ENCODE measurements at places on chromosomes 1 and 21. TPM values are rescaled to one million over a fixed set of nuclear protein-coding genes. Genes with fewer than 3 reads are reported as not detected.
A peak's percentile ranks its signal among the peaks of the same experiment; 100 is the strongest.

GRCh38 chr1:201282931-201283829 lies at the start of gene PKP1:
PKP1 (plus strand) TSS chr1:201283506; CDS start chr1:201283703, 197 bp downstream.
- ATAC-seq, result peak; percentile 56

- ATAC-seq, result no peak
Measured at GRCh38 chr1:110951161-110951560, 12.6 kb downstream of the LRIF1 start.

DNA sequence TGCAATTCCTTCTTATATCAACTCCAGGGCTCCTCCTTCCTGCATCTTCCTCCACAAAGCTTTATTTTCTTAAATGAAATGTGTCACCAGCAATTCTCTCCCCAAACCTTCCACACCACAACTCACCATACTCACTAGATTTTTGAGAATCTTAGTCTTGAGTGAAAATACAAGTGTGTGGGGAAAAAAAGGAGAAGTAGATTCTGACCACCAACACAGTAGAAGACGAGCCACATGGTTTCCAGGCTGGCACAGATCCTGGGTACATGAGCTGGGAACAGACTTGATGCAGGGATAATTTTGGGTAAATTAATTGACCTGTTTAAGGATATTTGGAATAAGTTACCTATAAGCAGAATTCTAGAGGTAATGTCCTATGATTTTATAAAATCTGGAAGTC lies 72.8 kb upstream of the KCNJ15 start:
- no peak for ATAC-seq

DNA sequence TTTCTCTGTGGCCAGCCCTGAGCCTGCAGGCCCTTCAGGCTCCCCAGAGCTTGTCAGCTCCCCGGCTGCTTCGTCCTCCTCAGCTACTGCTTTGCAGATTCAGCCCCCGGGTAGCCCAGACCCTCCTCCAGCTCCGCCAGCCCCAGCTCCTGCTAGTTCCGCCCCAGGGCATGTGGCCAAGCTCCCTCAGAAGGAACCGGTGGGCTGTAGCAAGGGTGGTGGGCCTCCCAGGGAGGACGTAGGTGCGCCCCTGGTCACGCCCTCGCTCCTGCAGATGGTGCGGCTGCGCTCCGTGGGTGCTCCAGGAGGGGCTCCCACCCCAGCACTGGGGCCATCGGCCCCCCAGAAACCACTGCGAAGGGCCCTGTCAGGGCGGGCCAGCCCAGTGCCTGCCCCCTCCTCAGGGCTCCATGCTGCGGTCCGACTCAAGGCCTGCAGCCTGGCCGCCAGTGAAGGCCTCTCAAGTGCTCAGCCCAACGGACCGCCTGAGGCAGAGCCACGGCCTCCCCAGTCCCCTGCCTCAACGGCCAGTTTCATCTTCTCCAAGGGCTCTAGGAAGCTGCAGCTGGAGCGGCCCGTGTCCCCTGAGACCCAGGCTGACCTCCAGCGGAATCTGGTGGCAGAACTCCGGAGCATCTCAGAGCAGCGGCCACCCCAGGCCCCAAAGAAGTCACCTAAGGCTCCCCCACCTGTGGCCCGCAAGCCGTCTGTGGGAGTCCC lies 45.4 kb downstream of the YARS1 start:
- ATAC-seq, result no peak

DNA sequence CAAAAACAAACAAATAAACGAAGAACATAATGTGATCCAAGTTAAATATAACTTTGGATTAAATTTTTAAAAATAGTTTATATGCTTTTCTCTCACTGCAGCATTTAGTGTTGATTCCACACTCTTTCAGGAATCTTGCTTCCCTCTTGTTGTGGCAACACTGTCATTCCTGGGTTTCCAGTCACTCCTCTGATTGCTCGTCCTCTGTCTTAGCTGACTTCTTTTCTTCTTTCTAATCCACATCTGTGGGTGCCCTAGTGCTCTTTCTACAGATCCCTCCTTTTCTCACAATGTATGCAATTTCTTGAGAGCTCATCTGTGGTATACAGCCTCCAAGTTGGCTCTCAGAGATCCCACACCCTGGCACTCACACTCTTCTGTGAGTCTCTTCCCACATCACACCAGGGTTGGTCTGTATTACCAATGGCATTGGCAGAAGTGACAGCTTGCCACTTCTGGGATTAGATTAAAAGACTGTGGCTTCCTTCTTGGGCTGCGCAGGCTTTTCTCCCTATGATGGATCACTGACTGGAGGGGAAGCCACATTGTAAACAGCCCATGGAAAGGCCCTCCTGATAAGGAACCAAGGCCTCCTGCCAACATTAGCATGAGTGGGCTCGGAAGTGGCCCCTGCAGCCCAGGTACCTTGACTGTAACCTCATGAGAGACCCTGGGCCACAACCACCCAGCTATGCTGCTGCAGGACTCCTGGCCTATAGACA lies 11.5 kb upstream of the MYOC start:
- no peak for ATAC-seq

DNA sequence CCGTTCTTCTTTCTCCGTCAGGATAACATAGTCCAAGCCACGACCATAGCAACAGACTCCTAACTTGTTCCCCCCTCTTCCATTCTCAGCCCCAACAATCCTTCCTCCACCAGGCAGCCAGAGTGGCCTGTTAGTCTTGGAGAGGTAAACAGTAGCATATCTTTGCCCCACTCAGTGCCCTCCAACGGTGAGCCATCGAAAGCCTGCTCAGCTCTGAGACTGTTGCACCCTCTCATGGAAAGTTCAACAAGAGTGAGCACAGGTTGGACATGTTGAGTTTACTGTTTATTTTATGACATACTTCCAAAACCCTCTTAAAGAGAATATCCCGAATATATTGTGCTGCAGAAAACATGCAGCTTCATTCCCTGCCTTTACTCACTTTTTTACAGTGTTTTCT lies 30.1 kb upstream of the BACE2 start:
- no peak for ATAC-seq

DNA sequence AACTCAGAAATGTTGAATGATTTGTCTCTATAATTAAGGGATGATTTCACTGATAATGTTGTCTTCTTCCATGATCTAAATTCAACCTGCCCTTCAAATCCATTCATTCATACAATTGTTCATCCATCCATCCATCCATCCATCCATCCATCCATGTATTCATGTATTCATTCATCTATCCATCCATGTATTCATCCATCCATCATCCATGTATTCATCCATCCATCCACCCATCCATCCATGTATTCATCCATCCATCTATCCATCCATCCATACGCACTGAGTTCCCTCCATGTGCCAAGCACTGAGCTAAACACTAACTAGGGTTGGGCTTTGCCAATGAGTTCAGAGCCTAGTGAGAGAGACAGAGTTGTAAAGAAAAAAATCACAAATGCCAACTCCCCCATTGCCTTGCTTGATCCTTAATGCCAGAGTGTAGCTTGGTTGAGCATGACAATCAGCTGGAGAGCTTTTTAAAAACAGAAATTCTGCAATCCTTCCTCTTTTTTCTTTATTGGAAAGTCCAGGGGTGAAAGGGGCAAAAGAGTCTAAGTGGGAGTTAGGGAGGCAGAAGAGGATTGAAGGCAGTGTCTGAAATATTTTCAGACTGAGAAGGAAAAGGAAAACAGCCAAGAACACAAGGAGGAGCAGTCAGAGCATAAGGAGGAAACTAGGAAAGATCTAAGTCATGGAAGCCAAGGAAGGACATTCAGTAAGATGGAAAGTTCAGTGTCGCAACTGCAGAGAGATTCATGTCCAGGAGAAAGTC lies 92.4 kb upstream of the ERG start:
- no peak for ATAC-seq

DNA sequence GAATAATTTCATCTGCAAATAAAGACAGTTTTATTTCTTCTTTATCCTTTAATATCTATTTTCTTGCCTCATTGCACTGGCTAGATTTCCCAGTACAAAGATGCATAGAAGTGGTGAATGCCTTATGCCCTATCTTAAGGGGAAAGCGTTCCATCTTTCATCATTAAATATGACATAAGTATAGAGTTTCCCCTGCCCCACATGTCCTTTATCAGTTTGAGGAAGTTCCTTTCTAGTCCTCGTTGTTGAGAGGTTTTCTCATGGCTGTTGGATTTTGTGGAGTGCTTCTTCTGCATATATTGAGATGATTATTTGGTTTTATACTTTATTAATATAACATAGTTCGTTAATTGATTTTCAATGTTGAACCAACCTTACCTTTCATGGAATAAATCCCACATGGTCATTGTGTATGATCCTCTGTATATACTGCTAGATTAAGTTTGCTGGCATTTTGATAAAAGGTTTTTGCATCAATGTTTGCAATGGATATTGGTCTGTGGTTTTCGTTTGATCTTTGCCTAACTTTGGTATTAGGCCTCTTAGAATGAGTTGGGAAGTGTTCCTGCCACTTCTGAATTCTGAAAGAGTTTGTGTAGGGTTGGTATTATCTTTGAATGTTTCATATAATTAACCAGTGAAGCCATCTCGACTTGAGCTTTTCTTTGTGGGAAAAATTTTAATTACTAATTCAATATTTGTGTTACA lies 15.6 kb downstream of the PRKACB start:
- ATAC-seq, result no peak

GRCh38 chr1:5873556-5873955 lies 118.7 kb downstream of the NPHP4 start:
- ATAC-seq, result no peak

DNA sequence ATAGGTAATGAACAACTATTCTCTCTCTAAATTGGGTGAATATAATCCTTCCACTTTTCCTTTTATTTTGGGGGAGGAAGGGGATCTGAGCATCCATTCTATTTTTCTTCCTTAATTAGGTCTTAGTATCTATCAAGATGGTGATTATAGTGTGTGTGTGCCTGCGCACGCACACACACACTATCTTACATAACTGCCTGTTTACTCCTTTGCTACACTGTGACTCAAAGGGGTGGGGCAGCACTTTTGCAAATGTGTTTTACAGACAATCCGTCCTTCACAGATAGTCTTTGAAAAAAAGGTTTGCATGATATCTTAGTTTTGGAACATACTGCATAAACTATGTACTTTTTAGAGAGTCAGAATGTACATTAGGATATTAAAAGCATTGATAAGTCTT lies 191.5 kb downstream of the SDCCAG8 start:
- no peak for ATAC-seq

- ATAC-seq, result no peak
Measured at GRCh38 chr1:1060281-1061000, 13.7 kb downstream of the RNF223 start.

DNA sequence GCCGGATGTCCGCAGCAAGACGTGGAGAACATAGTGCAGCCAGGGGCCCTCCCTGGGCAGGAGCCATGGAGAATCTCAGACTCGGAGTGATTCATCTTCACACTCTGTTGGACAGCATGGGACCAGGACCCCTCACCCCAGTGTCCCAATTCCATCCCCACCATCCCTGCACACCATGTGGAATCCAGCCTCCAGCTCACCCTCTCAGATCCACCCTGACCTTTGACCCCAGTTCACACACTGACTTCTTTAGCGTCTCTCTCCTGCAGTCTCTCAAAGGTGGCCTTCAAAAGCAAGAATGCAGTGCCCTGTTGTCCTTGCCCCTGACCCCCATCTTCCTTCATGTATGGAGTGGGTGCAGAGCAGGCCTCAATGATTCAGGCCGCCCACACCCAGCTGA lies 2.1 kb upstream of the TNNI1 start:
- ATAC-seq, result no peak

DNA sequence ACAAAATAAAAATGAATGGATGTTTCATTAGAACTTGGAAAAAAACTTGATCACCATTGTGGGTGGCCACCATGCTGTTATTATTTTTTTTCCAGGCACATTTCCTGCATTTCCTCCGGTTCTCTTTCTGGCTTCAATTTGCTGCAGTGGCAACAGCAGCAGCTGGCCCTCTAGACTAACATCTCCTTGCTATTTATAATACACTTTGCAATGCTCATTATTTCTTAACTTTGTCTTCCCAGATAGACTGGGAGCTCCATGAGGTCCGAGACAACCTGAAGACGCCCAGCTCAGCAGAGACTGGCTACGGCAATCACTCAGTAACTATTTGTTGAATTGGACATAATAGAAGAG lies 53.4 kb upstream of the ATP5PO start:
- ATAC-seq, result no peak

DNA sequence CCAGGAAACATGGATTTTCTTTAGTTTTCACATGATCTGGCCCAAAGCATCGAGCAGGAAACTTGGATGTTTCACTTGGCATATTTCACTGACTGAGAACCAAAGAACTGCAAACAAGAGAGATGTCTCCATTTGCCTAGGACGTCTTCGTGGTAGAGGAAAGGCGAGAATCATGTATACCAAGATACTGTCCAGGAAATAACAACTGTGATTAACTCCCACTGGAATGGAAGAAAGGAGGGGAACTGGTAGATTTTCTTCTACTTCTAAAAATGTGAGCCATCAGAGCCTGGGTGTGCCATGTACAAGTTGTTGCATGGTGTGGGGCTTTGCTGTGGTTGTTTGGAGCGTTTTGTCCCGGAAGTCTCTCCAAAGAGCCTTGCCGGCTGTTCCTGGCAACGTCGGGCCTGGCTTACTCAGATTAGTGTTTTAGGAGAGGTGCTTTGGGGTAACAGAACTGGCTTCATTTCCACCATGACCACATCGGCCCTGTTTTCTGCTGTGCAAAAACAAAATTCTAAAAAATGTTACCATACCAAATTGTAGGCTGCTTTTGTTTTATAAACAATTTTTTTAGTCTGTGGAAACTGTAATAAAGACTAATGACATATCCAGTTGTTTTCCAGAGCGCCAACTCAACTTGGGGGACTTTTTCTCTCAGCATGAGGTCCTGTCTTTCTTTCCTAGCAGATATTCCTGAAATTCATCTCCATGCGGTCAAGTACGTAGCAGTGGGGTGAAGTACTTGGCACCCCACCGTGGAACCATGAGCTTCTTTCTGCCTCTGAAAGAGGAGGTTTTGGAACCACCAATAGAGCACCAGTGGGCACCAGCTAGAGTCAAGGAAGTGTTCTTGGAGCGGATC lies 118.3 kb downstream of the TM2D1 start:
- no peak for ATAC-seq

DNA sequence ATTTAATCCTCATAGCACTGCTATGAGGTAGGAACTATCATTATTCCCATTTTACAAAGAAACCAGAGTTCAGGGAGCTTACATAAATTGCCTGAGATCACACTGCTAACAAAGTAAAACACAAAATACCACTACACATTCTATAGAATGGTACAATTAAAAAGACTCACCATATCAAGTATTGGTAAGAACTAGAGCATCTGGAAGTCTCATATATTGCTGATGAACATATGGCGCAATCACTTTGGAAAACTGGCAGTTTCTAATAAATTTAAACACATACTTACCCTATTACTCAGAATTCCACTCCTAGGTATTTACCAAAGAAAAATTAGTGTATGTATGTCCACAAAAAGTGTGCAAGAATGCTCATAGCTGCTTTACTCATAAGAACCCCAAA lies 261.5 kb downstream of the RRAGC start:
- no peak for ATAC-seq

Gene GADD45A
- total RNA-seq, result 83.8 TPM

Gene HTR6
- 0.13 TPM for total RNA-seq

Gene LCA5L
- total RNA-seq, result not detected

Gene BTBD19
- total RNA-seq, result 15.9 TPM

Gene HES2
- 0.37 TPM for total RNA-seq

Gene KCNK2
- not detected for total RNA-seq

Gene RAB13
- 0.91 TPM for total RNA-seq

Gene OR2G6
- not detected for total RNA-seq

Gene LRRIQ3
- 1.5 TPM for total RNA-seq

Gene PRDX1
- 571 TPM for total RNA-seq

Gene RXFP4
- total RNA-seq, result not detected

Data from activated T-helper 17 cell treated with anti-CD3 and anti-CD28 coated beads, Interleukin-2, amount 50 U/mL, for 72 hours (primary cell).